ENCODE measurements at places on chromosomes 12 and 14. TPM values are rescaled to one million over a fixed set of nuclear protein-coding genes. Genes with fewer than 3 reads are reported as not detected.

Gene DDN
- total RNA-seq, result 0.10 TPM

DNA sequence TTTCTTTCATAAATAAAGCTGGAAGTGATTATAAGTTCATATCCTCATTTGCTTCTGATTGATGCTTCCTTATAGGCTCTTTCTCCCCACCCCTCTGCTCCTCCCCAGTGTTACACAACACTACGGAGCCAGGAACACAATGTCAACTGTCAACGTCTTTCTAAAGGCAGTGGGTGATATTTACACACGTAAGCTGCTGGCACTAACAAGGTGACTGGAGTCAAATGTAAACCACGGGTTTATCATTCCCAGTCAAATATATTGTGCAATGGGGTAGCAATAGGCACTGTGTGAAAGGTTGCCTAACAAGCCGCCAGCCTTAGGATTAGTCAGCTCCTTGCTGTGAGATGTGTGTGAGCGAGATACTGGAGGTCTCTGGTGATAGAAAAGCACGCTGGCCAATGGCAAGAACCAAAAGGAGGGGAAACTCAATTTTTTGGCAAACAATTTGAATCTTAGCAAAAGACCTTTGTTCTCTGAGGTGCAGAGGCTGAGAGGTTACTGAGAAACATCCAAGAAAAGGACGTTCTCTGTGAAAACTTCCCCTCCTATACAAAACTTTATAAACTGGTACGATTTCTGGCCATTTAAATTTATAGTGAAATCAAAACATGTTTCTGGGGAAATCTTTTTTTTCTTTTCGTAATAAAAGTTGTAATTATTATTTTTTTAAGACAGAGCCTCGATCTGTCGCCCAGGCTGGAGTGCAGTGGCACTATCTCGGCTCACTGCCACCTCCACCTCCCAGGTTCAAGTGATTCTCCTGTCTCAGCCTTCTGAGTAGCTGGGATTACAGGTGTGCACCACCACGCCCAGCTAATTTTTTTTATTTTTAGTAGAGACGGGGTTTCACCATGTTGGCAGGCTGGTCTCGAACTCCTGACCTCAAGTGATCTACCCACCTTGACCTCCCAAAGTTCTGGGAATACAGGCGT lies 22.3 kb upstream of the HECTD1 start:
- DNase-seq, result no peak

Gene BHLHE41
- total RNA-seq, result 4.0 TPM

- DNase-seq, result no peak
These were observed 2.0 kb upstream of the CCDC63 start for GRCh38 chr12:110844551-110845338.

DNA sequence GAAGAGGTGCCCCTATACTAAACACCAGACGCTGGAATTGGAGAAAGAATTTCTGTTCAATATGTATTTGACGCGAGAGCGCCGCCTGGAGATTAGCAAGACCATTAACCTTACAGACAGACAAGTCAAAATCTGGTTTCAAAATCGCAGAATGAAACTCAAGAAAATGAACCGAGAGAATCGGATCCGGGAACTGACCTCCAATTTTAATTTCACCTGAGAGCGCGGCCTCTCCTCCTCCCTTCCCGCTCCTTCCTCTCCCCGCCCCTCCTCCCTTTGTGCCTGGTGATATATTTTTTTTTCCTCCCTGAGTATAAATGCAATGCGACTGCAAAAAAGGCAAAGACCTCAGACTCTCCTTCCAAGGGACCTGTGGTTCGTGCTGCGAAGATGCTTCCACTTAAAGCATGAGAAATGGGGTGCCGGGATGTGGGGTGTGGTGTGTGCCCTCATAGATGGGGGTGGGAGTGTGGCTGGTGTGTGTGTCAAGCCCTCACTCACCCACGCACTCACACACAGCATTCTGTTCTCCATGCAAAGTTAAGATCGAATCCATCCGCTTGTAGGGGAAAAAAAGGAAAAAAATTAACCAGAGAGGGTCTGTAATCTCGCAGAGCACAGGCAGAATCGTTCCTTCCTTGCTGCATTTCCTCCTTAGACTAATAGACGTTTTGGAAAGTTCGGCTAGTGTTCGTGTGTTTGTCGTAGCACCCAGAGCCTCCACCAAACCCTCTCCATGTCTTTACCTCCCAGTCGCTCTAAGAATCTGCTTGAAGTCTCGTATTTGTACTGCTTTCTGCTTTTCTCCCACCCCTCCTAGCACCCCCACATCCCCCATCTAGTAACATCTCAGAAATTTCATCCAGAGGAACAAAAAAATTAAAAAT lies 4.5 kb downstream of the HOXC10 start:
- DNase-seq, result no peak

Gene A2ML1
- not detected for total RNA-seq
